Peyer's patch (tissue), 4 donors: ENCODE measurements at places on chromosomes 3 and 15. TPM values are rescaled to one million over a fixed set of nuclear protein-coding genes. Genes with fewer than 3 reads are reported as not detected.

Gene BLOC1S6
- 18.3 TPM for total RNA-seq

- no peak for DNase-seq
Observed at GRCh38 chr15:55673287-55673686, 69.7 kb downstream of the PRTG start.

DNA sequence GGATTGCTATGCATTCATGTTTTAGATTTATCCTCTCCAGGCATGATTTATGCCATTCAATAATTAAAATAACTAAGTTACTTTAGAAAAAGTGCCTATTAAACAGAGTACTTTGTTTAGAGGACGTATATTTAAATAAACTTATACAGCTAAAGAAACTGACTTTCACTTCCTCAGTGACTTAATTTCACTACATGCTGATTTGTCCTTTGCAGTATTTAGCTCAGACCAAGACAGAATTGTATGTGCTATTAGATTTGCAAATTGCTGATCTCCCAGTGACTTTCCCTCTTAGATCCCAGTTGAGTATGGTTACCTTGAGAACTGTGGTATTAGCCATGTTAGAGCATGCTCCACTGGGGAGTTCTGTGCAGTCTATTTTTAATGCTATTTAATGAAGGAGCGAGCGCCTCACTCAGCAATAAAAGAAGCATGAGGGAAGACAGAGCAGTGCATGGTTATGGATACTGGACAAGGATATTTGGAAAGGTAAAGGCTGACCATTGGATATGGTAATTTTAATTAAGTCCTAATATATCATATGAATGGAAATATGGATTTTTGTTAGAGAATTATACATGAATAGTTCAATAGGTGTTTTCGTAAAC, 2.7 kb downstream of the ARPP21 start:
- no peak for DNase-seq

Gene NOX5
- not detected for total RNA-seq

Gene SLC12A1
- total RNA-seq: not detected
